ENCODE measurements at places on chromosomes 7 and 10.
A peak's percentile ranks its signal among the peaks of the same experiment; 100 is the strongest.

- no peak for DNase-seq
- H3K36me3 ChIP-seq: no peaks in the 10 kb centered on the region
- no peaks in the 10 kb centered on the region for H3K27me3 ChIP-seq
- H3K4me3 ChIP-seq: no peak overlapping the region
- no peak overlapping the region for H3K27ac ChIP-seq
- no peaks in the 10 kb centered on the region for H3K4me1 ChIP-seq
These were observed 21.8 kb upstream of the KIF5B start for GRCh38 chr10:32077896-32078485.

DNA sequence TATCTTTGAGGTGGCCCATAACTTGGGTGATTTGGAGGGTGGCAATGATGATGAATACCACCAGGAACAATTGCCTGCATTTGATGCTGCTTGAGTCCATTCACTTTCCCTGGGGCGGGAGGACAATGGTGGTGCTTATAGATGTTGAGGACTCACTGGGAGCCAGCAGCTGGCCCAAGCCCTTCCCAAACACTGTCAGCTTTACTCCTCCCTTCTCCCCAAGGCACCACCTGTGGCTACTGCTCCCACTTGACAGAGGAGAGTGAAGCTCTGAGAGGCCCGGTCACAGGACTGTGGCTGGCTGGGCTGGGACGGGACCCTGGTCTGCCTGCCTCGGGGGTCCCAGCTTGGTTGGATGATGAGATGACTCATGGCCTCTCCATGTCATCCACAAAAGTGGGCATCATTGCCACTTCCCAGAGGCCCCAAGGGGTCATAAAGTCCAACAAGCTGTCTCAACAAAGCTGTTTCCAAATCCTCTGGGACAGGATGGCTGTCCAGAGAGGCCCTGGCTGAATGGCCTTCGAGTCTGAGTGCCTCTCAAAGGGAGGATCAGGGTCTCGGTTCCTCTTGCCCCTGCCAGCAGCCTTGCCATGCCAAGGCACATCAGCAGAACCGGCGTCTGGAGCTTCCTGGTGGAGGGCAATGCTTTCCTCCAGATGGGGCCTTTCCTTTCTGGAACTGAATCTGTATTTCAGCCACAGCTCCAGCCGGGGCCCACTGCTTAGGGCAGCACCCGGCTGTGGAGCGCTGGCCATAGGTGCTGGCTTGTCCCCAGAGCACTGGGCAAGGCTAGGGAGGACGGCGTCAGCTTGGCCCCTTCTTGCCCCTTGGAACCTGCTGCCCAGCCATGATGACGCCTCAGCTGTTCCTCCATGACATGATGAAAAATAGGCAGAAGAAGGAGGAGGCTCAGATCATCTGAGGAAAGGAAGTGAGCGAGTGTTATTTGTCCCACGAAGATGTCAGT is 47.0 kb upstream of the PLEKHA1 start:
- no peaks in the 10 kb centered on the region for H3K36me3 ChIP-seq
- H3K4me3 ChIP-seq: no peak overlapping the region
- peaks cover 44% of the 10 kb centered on the region for H3K27me3 ChIP-seq
- H3K4me1 ChIP-seq: no peaks in the 10 kb centered on the region
- no peak overlapping the region for H3K27ac ChIP-seq
- no peak for DNase-seq

GRCh38 chr10:86775056-86775869 is 18.8 kb downstream of the BMPR1A start:
- H3K27ac ChIP-seq: no peak overlapping the region
- H3K4me1 ChIP-seq: peaks cover under 1% of the 10 kb centered on the region
- peaks cover 4% of the 10 kb centered on the region for H3K27me3 ChIP-seq
- DNase-seq: no peak
- H3K4me3 ChIP-seq: no peak overlapping the region
- H3K36me3 ChIP-seq: peaks cover 2% of the 10 kb centered on the region

DNA sequence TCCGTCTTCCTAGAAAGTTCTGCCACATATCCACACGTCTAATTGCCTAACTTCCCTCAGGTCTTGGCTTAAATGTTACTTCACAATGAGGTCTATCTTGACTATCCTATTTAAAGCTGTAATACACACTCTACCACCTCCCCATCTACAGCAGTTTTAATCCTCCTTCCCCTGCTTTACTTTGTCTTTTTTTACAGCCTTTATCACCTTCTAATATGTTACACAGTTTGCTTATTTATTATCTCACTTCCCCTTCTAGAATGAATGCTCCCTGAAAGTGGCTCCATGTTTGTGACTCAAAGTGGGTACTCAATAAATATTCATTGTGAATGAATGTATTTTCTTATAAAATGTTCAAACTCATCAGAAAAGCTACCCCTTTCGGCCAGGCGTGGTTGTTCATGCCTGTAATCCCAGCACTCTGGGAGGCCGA is 13.6 kb upstream of the MICU1 start:
- no peaks in the 10 kb centered on the region for H3K36me3 ChIP-seq
- no peak overlapping the region for H3K4me3 ChIP-seq
- no peak for DNase-seq
- peaks cover 6% of the 10 kb centered on the region for H3K4me1 ChIP-seq
- H3K27me3 ChIP-seq: no peaks in the 10 kb centered on the region

DNA sequence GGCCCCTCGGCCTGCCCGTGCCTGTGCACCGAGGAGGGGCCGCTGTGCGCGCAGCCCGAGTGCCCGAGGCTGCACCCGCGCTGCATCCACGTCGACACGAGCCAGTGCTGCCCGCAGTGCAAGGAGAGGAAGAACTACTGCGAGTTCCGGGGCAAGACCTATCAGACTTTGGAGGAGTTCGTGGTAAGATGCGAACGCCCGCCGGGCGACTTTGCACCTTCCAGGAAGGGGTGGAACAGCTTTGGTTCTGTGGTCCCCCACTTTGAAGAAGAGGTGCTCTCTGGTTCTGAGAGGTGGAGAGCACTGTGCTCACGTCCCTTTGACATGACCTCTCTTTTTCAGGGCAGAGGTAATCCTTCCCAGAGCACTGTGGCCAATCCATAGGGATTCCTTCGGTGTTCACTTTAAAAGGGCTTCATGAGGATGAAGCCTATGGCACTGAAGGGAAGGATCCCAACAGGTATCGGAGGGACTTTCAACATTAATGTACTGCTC is 2.6 kb downstream of the VWC2 start:
- H3K36me3 ChIP-seq: no peaks in the 10 kb centered on the region
- H3K27ac ChIP-seq: no peak overlapping the region
- H3K4me1 ChIP-seq: peaks cover 2% of the 10 kb centered on the region
- no peak overlapping the region for H3K4me3 ChIP-seq
- H3K27me3 ChIP-seq: peaks cover 61% of the 10 kb centered on the region

DNA sequence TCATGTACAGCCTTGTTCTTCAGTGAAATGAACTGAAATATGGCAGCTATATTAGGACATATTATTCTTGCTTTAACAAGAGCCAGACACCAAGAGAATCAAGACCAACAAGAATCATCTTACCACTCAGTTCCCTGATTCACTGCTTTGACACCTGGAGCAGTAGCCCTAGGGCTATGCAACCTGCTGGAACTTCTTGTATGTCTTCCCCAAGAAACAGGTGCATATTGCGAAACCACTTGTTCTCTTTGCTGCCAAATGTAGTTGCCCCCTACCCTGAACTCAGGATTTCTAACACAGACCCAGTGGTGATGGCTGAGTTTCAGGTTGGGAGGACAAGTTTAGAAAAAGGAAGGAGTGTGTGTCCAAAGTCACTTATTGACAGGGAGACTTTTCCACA is 46.1 kb downstream of the WIPF3 start:
- no peak for DNase-seq
- no peak overlapping the region for H3K4me3 ChIP-seq
- H3K27me3 ChIP-seq: peaks cover 8% of the 10 kb centered on the region
- no peak overlapping the region for H3K27ac ChIP-seq

DNA sequence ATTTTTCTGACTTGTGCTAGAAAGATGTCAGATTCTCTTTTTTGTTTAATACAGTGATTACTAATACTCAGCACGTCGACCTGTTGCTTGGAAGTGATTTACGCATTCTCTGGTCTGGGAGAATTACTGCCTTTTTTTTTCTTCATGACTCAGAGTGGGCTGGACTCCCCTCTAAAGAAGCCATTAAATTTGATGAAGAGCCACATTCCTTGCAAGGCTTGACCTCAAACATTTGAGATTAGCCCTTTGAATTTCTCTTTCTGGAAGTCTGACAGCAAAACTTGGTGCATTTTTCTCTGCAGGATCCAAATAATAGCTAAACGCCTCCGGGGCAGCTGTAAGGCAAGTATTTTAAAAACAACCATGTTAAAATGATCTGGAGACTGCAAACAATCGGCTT is 171.6 kb downstream of the GALNT17 start:
- no peaks in the 10 kb centered on the region for H3K27me3 ChIP-seq
- H3K27ac ChIP-seq: no peak overlapping the region
- no peaks in the 10 kb centered on the region for H3K4me1 ChIP-seq
- H3K36me3 ChIP-seq: no peaks in the 10 kb centered on the region
- no peak overlapping the region for H3K4me3 ChIP-seq

GRCh38 chr10:124106241-124106879 is 13.0 kb upstream of the CHST15 start:
- H3K27me3 ChIP-seq: peaks cover 15% of the 10 kb centered on the region
- no peak overlapping the region for H3K4me3 ChIP-seq
- DNase-seq: no peak
- no peak overlapping the region for H3K27ac ChIP-seq

DNA sequence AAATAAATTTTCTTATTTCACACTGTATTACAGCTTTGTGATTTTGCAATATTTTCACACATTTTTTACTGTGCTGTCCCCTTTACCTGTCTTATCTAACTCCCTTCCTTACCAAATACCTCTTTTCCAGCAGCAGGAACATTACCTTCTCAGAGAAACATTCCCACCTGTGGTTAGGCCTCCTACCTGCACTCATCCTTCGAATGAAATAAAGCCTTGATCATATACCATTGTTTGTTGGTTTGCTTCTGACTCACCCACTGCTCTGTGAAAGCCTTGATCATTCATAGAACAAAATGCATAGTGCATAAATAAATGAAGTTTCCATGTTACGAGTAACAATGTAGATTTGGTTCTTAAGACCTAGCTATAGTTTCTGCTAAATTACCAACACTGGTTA is 256.3 kb downstream of the ARL4A start:
- H3K36me3 ChIP-seq: no peaks in the 10 kb centered on the region
- no peak for DNase-seq
- no peak overlapping the region for H3K4me3 ChIP-seq
- no peaks in the 10 kb centered on the region for H3K27me3 ChIP-seq

DNA sequence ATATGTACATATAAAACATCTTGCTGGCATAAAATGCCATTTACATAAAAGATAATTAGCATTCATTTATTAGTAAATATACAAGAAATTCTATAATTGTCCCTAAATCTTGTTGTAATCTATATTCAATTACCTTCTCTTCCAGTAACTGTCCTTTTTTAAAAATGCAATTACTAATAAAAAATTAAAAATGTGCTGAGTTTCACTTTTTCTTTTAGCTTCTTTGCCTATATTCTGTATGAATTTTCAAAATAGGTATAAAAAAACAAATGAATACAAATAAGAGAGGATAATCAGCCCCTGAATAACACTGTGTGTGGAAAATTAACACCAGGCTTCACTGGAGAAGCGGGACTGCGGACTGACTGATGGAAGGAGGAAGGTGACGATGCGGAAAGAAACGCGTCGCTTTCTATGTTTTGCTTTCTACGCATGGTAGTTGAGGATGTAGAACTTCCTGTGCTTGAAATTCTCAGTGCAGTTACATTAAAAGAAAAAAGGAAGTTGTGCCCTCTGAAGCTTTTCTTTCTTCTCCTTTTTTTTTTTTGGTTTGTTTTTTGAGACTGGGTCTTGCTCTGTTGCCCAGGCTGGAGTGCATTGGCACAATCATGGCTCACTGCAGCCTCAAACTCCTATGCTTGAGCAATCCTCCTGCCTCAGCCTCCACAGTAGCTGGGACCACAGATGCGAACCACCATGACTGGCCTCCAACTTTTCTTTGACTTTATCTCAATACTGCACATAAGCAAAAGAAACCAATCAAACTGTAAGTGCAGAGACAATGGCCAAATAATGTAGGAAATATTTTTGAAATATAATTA is 7.4 kb upstream of the ZMYND11 start:
- DNase-seq: no peak
- H3K4me1 ChIP-seq: peaks cover 19% of the 10 kb centered on the region
- H3K27ac ChIP-seq: peak overlapping the region; percentile 84
- H3K27me3 ChIP-seq: peaks cover 11% of the 10 kb centered on the region
- peak overlapping the region; percentile 77 for H3K4me3 ChIP-seq

GRCh38 chr10:110774069-110775019 is 97.4 kb upstream of the PDCD4 start:
- H3K36me3 ChIP-seq: no peaks in the 10 kb centered on the region
- H3K27me3 ChIP-seq: no peaks in the 10 kb centered on the region
- H3K4me1 ChIP-seq: peaks cover 64% of the 10 kb centered on the region
- peak overlapping the region; percentile 93 for H3K27ac ChIP-seq
- H3K4me3 ChIP-seq: peak overlapping the region; percentile 40

- H3K27ac ChIP-seq: no peak overlapping the region
- no peaks in the 10 kb centered on the region for H3K27me3 ChIP-seq
- H3K36me3 ChIP-seq: peaks cover 16% of the 10 kb centered on the region
- H3K4me3 ChIP-seq: no peak overlapping the region
These were observed 22.9 kb downstream of the SVIL start for GRCh38 chr10:29611781-29612381.

DNA sequence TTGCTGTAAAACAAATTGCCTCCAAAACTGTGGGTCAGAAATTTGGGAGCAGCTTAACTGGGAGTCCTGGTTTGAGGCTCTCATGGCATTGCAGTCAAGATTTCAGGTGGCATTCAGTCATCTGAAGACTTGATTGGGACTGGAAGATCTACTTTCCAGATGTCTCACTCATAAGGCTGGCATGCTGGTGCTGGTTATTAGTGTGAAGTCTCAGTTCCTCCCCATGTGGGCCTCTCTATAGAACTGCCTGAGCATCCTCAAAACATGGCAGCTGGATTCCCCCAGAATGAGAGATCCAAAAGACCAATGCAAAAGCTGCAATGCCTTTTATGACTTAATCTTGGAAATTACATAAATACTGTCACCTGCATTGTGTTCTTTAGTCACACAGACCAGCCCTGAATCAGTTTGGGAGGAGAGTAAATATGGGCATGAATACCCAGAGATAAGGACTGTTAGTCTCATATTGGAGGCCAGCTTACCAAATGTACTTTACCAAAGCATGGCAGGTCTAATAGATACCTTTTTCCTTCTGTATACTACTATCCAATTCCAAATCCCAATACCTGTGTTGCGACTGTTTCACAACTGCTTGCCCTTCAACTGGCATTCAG is 6.5 kb upstream of the HERPUD2 start:
- no peaks in the 10 kb centered on the region for H3K27me3 ChIP-seq
- H3K27ac ChIP-seq: no peak overlapping the region

DNA sequence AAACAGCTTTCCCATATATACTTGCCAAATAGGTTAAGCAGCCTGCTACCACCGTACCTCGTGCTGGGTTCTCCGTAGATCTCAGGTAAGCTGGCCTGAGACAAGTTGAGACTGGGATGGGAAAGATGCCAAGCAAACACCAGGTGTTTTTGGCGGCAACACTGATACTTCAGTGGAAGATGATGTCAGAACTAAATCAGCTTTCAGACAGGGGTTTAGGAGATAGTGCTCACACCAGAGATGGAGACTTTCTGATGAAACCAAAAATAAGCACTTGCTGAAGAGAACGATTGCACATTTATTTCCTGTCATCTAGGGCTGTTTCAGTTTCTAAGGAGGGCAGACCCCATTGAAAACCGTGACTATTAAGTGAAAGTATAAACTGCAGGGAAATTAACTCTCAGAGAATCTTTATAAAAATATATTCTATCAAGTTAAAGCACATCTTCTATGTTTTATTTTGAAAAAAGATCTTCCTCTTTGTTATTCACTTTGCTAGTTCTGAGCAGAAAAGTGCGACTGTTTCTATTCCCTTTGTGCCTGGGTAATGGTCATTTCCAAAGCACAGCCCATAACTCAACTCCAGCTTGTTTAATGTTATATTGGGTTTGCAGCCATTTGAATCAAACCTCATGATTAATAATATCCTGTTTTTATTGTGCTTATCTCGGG is 149.9 kb downstream of the CPED1 start:
- no peaks in the 10 kb centered on the region for H3K36me3 ChIP-seq
- H3K27ac ChIP-seq: peak overlapping the region; percentile 81
- DNase-seq: peak; percentile 23
- peaks cover 25% of the 10 kb centered on the region for H3K27me3 ChIP-seq

Data from activated naive CD8-positive, alpha-beta T cell treated with anti-CD3 and anti-CD28 coated beads for 36 hours (primary cell).